Activated naive CD4-positive, alpha-beta T cell treated with anti-CD3 and anti-CD28 coated beads, Interleukin-2, amount 10 ng/mL, durations not matched to agents 7 days and 5 days (primary cell): ENCODE measurements at places on chromosomes 3 and 15.

- no peak for DNase-seq
Observed at GRCh38 chr15:42359249-42359648, at the start of gene CAPN3. Gene CAPN3 (plus strand): TSS chr15:42359501. CDS start chr15:42359806, 305 bp downstream.

DNA sequence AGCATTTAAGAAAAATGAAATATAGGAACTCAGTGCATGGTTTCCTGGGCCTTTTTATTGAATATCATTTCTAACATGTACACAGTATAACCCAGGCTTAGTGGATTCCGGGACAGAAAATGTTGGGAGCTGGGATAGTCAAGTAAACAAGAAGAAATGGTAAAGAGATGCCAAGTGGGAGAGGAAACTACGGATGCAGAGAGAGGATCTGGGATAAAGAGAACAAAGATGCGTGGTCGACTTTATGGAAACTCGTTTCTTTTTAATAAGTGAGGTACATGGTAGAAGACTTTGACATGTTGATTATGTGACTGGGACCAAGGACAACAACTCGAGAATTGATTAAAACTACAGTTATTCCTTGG, 1.2 kb upstream of the GPR176 start:
- no peak for DNase-seq

GRCh38 chr3:80010021-80010571, 242.3 kb upstream of the ROBO1 start:
- no peak for DNase-seq

- peak; percentile 78 for DNase-seq
Observed at GRCh38 chr15:76147906-76148570, 88.3 kb downstream of the TMEM266 start.

DNA sequence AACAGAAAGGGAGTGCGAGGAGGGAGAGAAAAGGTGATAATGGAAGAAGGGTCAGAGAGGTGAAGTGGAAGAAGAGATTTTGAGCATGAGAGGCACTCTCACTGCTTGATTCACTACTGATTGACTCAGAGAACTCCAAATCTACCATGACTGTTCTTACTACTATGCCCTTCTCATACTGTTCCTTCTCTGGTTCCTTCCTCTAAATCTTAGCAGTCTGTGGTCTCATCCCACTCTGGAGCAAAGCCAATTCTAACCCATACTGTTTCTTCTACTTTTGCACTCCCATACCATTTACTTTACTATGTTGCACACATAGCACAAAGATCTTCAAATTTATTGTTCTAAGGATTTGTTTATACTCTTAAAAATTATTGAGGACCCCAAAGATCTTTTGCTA, 100.8 kb downstream of the DTWD1 start:
- no peak for DNase-seq
